ENCODE measurements at places on chromosomes 2 and 18. TPM values are rescaled to one million over a fixed set of nuclear protein-coding genes. Genes with fewer than 3 reads are reported as not detected.

CNGA3 gene
- total RNA-seq = 0.09 TPM

HTR2B gene
- 1.1 TPM for total RNA-seq

GREB1L gene
- 0.09 TPM for total RNA-seq

BUB1 gene
- total RNA-seq = 52.9 TPM

GPR17 gene
- total RNA-seq = under 0.01 TPM

REG3G gene
- 0.09 TPM for total RNA-seq

METAP1D gene
- 2.4 TPM for total RNA-seq

BMP10 gene
- 0.14 TPM for total RNA-seq

LHCGR gene
- 0.05 TPM for total RNA-seq

- H3K36me3 ChIP-seq = no peaks in the 10 kb centered on the region
- H3K27ac ChIP-seq = no peak overlapping the region
- no peak overlapping the region for H3K4me3 ChIP-seq
- peaks cover 61% of the 10 kb centered on the region for H3K4me1 ChIP-seq
- peaks cover 4% of the 10 kb centered on the region for H3K27me3 ChIP-seq
Observed at GRCh38 chr2:100640431-100641124, 77.8 kb downstream of the PDCL3 start.

GRCh38 chr2:232744963-232745362, 31.4 kb downstream of the KCNJ13 start:
- no peaks in the 10 kb centered on the region for H3K4me1 ChIP-seq
- H3K27me3 ChIP-seq = no peaks in the 10 kb centered on the region
- peaks cover 1% of the 10 kb centered on the region for H3K36me3 ChIP-seq
- no peak overlapping the region for H3K4me3 ChIP-seq
- H3K27ac ChIP-seq = no peak overlapping the region

DNA sequence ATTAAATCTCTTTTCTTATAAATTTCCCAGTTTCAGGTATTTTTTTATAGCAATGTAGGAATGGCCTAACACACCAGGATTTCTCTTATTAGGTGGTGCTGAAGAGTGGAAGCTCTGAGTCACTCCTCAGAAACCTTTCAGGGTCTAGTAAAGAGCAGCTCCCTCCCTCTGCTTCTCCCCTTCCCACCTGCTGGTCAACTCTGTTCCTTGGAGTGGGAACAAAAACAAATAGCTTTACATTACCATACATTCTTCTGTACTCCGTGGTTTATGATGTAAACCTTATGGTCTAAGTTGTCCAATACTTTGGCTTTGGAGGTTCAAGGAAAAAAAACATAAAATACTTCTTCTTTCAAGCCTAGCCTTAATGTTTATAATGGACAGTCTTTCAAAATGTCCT, 2.7 kb upstream of the IL1R1 start:
- DNase-seq = no peak
- no peaks in the 10 kb centered on the region for H3K36me3 ChIP-seq
- no peak overlapping the region for H3K4me3 ChIP-seq

- H3K4me1 ChIP-seq = no peaks in the 10 kb centered on the region
- H3K27ac ChIP-seq = no peak within 1 kb of the TSS
- H3K27me3 ChIP-seq = no peaks in the 10 kb centered on the region
- no peak within 1 kb of the TSS for H3K4me3 ChIP-seq
- peaks cover 8% of the 10 kb centered on the region for H3K36me3 ChIP-seq
Observed at GRCh38 chr2:53859206-53860181, at the start of gene GPR75. Gene GPR75, minus strand, starts transcription at chr2:53859967. Its CDS starts 5,211 bp downstream, at chr2:53854756.

DNA sequence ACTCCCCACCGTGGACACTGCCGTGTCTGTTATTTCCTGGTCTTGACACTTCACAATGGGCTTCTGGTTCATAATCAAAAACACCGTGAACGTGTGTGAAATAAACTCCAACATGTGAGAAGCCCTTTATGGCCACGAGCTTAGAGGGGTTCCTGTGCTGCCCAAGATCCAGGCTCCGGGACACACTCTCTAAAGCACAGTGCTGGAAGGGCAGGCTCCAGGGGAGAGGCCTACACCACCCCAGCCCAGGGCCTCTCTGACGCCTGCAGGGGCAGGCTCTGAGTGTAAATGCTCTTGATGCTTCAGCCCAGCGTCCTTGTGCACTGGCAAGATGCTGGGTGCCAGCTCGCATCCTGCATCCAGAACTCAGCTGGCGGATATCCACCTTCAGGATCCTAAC, 13.7 kb downstream of the CHST10 start:
- no peaks in the 10 kb centered on the region for H3K27me3 ChIP-seq
- no peaks in the 10 kb centered on the region for H3K4me1 ChIP-seq
- H3K36me3 ChIP-seq = peaks cover 26% of the 10 kb centered on the region
- DNase-seq = no peak

GRCh38 chr2:216071111-216071851, 10.3 kb downstream of the PECR start:
- no peaks in the 10 kb centered on the region for H3K4me1 ChIP-seq
- no peaks in the 10 kb centered on the region for H3K27me3 ChIP-seq

DNA sequence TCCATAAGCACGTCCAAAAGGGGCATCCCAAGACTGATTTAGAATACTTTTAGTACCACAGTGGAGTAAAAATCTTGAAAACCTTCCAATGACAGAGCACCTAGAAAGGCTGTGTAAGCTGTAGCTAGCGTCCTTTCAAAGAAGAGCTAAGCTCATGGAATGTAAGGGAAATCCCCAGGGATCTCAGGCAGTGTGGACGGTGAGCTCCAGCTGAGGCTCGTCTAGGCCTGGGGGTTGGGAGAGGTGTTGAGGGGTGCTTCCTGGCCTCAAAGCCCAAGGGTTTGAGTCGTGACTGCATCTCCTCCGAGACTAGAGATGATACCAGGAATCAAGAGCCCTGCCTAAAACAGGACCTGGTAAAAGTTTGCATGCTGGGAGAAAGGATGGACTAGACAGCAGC, 7.6 kb downstream of the CTIF start:
- no peak for DNase-seq
- no peaks in the 10 kb centered on the region for H3K4me1 ChIP-seq
- peaks cover 30% of the 10 kb centered on the region for H3K27me3 ChIP-seq

DNA sequence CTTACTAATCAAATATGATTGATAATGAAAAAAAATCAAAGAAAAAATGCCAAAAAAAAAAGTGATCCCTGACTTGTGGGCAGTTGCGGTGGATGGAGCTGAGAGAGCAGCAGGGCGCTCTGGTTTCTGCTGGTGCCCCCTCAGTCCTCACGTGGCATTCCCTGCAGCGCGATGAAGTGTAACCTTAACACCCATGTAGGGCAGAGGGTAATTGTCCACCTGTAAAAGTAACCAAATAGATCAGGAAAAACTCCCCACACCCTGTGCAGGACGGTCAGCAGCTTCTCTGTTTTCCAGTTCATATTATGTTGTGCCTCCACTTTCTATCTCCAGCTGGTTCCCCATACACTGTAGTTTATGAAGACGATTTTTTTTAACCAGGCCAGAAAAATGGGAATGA, 25.0 kb downstream of the COA5 start:
- DNase-seq = no peak
- peaks cover 28% of the 10 kb centered on the region for H3K4me1 ChIP-seq
- H3K27me3 ChIP-seq = no peaks in the 10 kb centered on the region
- H3K4me3 ChIP-seq = no peak overlapping the region
- no peak overlapping the region for H3K27ac ChIP-seq

GRCh38 chr2:206069417-206069816, 16.6 kb downstream of the INO80D start:
- no peaks in the 10 kb centered on the region for H3K4me1 ChIP-seq
- H3K36me3 ChIP-seq = peaks cover 6% of the 10 kb centered on the region
- H3K4me3 ChIP-seq = no peak overlapping the region
- DNase-seq = no peak
- H3K27ac ChIP-seq = no peak overlapping the region

DNA sequence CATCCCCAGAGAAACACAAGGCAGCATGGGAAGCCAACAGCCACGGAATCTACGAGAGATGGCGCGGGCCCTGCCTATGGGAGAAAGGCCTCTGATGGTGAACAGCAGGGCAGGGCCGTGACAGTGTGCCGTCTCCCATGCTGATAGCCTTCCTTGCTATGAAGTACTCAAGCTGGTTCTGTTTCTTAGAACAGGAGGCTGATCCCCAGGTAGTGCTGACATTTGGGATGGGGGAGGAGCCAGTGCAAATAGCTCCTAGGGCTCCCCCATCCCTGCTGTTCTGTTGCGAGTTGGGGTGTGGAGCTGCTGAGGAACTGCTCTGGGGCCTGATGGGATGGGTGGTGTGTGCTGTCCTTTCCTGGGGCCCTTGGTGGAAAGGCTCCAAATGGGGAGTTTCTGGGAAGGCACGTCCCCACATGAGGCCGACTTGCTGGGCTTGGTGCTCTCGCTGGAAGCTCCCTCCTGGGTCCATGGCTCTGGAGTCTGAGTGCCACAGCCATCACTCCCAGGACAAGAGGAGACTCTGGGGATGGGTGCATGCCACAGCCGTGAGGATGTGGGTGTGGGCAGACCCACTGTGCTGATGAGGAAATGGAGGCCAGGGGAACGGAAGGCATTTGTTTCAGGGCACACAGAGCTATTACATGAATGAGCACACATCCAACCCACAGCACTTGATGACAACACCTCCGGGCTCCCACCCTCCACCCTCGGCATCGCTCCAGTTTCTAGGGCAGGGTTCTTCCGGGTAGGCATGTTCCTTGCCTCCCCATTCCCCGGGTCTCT, 246.8 kb downstream of the HDAC4 start:
- H3K4me3 ChIP-seq = no peak overlapping the region
- no peaks in the 10 kb centered on the region for H3K4me1 ChIP-seq
- no peak for DNase-seq
- no peak overlapping the region for H3K27ac ChIP-seq
- no peaks in the 10 kb centered on the region for H3K27me3 ChIP-seq
- peaks cover 69% of the 10 kb centered on the region for H3K36me3 ChIP-seq

GRCh38 chr18:59266886-59267502, 6.3 kb downstream of the RAX start:
- no peaks in the 10 kb centered on the region for H3K36me3 ChIP-seq
- peaks cover 81% of the 10 kb centered on the region for H3K27me3 ChIP-seq
- no peak for DNase-seq
- H3K27ac ChIP-seq = no peak overlapping the region
- no peak overlapping the region for H3K4me3 ChIP-seq

DNA sequence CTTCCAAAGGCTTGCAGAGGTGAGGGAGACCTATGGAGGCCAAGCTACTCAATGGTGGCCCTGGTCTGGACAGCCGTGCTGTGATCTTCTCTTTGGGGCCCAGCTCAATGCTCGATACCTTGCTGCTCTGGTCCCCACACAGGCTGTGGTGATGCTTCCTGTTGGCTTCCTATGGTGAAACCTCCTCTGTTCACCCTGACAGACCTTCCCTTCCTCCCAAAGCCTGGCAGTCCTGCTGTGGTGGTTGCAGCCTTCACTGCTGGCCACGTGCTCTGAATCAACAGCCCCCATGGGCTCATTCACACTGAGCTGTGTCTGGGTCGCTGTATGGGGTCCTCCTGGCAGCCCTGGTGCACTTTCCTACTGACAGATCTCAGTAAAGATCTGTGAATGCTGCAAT, 31.0 kb upstream of the GALR1 start:
- no peak overlapping the region for H3K4me3 ChIP-seq
- no peaks in the 10 kb centered on the region for H3K4me1 ChIP-seq
- no peak for DNase-seq
- H3K36me3 ChIP-seq = no peaks in the 10 kb centered on the region

GRCh38 chr2:41958251-41958650, 89.6 kb upstream of the PKDCC start:
- H3K27me3 ChIP-seq = no peaks in the 10 kb centered on the region
- DNase-seq = no peak
- H3K4me1 ChIP-seq = no peaks in the 10 kb centered on the region
- no peak overlapping the region for H3K4me3 ChIP-seq
- H3K27ac ChIP-seq = no peak overlapping the region

DNA sequence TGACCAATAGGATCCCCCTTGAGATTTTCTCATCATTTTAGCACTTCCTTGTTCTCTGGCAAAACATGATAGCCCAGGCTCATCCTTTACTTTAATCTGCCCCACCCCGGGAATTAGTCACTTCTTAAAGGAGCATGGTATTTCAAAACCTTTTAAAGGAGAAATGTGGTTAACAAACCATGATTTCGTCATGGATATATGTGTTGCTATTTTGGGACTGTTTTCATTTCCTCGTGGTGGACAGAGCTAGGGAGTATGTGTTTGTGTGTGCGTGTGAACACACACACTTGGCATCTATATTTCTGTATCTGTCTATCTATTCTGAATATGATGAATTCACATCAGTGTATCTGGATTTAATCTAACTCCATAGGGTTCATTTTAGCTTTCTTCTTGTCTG, 128.1 kb downstream of the BIRC6 start:
- H3K36me3 ChIP-seq = peaks cover 46% of the 10 kb centered on the region
- no peaks in the 10 kb centered on the region for H3K4me1 ChIP-seq
- no peak overlapping the region for H3K27ac ChIP-seq
- H3K27me3 ChIP-seq = no peaks in the 10 kb centered on the region
- no peak overlapping the region for H3K4me3 ChIP-seq

DNA sequence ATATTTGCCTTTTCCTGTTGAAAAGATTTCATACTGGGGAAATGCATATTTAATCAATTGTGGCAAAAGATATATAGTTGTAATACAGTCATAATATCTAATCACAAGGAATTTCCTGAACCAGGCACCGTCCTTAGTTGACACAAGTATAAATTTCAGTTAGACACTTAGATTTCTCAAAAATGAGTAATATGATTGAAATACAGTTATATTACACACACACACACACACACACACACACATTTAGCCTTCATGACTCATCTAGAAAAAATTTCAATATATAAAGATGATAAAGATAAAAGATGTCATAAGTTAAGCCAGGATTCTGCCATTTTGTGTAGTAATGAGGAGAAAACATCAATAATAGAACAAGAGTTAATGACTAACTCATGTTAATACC, 258.4 kb upstream of the ZNF804A start:
- H3K4me1 ChIP-seq = no peaks in the 10 kb centered on the region
- H3K36me3 ChIP-seq = no peaks in the 10 kb centered on the region
- no peak overlapping the region for H3K27ac ChIP-seq
- no peak for DNase-seq

DNA sequence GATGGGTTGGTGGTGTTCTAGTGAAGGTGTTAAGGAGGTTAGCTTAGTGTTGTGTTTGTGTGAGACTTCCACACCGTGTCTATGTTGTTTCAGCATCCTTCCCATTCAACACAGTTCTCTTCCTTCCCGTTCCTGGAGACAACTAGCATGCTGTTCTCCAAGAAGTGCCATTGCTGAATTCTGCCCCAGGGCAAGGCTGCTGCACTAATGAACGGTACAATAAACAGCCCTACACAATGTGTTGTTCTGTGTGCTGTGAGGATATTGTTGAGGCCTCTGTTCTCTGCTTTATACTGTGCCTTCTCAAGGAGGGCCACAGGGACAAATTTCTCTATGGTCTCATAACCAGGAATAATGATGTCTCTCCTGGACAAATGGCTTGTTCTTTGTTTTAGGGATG, 39.8 kb upstream of the ZEB2 start:
- no peaks in the 10 kb centered on the region for H3K27me3 ChIP-seq
- no peaks in the 10 kb centered on the region for H3K4me1 ChIP-seq
- DNase-seq = no peak
- H3K27ac ChIP-seq = no peak overlapping the region
- no peak overlapping the region for H3K4me3 ChIP-seq

DNA sequence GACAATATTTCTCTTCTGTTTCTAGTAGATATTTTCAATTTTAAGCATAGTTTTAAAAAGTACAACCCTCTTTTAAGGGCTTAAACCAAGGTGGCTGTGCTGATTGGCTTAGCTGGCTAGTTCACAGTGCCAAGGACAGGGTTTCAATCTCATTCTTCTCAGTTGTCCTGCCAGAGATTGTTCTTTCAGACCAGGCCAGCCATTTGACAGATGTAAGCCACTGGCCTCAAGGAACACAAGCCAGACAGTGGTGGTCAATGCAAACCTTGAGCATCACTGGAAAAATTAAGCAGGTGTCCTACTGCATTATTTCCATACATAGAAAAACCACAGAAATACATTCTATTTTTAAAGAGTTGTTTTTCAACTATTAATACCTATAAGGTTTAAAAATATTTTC, 5.9 kb downstream of the RNF103 start:
- no peak overlapping the region for H3K4me3 ChIP-seq
- no peaks in the 10 kb centered on the region for H3K4me1 ChIP-seq
- no peak overlapping the region for H3K27ac ChIP-seq
